ENCODE measurements at places on chromosomes 7 and 10.

- no peak for DNase-seq
Observed at GRCh38 chr7:135197906-135198655, 13.2 kb downstream of the WDR91 start.

DNA sequence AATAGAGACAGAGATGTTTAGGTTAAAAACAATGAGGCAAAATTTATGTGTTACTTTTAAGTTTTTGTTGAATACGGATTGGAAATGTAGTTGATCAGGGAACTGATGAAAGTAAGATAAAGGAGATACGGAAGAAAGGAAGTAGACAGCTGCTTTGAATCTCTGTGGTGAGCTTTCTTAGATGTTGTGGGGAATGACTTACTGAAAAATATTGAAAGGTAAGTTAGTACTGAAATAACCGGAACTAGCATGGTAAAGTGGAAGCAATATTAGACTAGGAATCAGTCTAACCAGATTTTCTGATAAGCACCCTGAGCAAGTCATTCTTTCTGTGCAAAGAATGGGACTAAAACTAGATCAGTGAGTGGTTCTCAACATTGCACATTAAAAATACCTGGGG, 34.8 kb downstream of the LUC7L2 start:
- DNase-seq = no peak

GRCh38 chr10:114100848-114101741, 57.4 kb downstream of the ADRB1 start:
- DNase-seq = peak; percentile 62

- DNase-seq = no peak
Observed at GRCh38 chr10:96794836-96795733, 37.0 kb upstream of the LCOR start.

DNA sequence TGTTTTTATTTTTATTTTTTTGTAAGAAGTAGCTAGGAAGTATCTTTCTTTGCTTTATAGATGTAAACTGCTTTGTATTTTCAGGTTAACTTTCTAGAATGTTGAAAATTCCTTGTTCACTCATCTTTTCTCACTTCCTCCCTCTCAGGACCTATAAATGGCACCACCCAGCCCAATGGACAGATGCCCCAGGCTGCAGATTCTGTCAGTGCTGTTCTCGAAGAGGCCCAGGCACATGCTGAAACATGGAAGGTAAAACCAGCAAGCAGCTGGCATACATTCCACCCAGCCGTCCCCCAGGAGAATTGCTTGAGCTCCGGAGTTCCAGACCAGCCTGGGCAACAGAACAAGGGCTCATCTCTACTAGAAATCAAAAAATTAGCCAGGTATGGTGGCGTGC, 47.1 kb upstream of the PDSS1 start:
- no peak for DNase-seq

- no peak for DNase-seq
Observed at GRCh38 chr7:85716353-85716752, 529.5 kb upstream of the SEMA3D start.

- DNase-seq = no peak
Observed at GRCh38 chr10:95233377-95234034, 39.5 kb downstream of the ACSM6 start.

DNA sequence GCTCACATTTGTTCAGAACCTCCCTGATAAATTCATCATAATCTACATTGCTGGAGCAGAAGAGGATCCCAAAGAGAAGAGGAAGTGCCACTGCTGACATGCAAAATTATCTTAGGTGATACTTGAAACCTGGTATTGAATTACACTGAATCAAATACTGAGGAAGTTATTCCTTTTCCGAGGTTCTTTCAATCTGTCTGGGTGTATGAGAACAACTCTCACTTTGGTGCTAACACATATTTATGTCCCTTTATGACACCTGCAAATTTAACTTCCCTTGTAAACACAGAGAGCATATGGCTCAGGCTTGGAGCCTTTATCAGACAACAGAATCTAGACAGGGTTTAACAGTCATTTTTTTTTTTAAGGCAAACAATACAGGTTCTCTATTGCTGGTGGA, 131.4 kb downstream of the SRPK2 start:
- DNase-seq = no peak

DNA sequence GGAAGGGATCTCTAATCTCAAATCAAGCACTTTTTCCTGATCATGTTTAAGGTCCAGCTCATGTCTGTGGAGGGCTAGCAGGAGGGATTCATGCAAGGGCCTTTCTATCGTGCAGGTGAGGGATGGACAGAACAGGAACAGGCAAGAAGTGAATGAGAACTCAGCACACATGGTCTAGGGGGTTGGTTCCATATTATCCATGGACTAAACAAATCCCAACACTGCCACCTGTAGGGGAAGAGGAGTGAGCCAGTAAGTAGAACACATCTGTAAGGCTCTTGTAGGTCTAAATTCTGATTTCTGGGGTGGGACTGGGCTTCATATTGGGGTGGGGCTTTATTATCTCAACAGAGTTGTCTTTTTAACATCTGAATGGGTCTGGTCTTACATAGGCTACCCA, 138.0 kb upstream of the TARP start:
- DNase-seq = no peak

DNA sequence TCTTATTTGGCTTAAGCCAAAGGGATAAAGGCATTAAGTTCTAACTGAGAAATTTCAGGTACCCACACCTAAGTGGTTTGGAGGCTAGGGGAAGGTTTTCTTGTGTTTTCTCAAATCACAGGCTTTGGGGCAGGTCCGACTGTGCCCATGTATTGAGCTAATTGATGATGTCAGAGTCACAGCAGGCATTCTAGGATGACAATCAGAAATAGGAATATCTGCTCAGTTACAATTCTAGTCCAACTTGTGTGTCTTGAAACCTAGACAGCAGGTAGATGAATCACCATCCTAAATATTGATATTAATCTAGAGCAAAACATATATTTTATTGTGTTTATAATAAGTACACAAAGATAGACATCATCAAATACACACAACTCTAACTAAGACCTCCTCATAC, 2.3 kb upstream of the FHIP2A start:
- DNase-seq = no peak

DNA sequence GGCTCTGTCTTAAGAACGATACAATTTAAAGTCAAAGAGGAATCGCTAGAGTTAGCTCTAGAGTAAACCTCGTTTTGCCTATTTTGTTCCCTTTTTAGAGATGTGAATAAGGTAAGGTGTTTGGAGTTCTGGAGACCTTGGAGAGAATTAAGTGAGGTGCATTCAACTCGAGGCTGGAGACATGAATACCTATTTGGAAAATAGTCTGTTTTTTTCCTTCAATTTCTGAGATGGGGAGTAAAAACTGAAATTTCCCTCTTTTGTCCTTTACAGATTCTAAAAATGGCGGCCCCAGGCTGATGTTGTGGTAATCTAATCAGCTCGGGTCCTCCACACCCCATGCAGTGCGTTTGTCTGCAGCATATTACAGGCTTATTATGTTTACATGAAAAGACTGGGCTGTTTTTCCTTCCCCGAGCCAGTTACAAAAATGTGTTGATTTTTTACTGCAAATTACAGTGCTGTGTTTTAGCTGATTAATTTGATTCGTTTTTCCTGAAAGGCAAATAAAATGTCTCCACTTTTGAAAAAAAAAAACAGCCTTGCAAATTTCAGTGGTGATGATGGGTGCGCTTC, 1.5 kb downstream of the KMT2E start:
- DNase-seq = peak; percentile 52

- no peak for DNase-seq
Observed at GRCh38 chr7:50368366-50368765, 63.9 kb downstream of the IKZF1 start.

- no peak for DNase-seq
Observed at GRCh38 chr7:4066626-4067475, 615.2 kb upstream of the FOXK1 start.

DNA sequence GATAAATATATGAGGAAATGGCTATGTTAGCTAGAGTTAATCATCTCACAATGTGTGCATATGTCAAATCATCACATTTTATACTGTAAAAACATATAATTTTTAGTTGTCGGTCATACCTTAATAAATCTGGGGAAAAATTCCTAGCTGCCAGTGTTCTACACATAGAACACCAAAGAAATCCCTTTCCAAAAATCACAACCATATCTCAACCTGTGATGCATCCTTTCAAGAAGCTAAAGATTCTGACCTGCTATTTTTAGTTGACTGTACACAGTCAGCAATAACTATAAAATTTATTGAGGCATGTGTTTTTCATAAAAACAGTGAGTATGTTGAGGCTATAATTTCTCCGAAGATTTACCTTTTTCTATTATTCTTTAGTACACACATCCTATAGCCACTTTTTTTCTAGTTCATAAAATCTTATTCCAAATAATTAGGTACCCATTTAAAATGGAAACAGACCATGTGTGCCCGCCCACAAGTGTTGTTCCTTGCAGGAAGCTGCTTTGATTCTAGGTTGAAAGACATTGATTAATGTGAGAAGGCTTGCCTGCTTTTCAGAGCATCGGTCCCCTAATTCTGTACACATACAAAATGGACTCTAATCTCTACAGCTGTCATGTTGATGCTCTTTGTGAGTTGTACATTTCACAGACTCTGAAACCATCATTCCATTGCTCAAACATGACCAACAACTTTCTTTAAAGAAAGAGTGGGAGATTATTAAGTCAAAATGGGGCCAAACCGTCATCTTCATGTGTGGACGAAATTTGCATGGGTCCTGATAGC, 117.5 kb upstream of the LRRN3 start:
- no peak for DNase-seq
